NCI-H1930 (cell line): ENCODE measurements at places on chromosomes 11 and 22.
A peak's percentile ranks its signal among the peaks of the same experiment; 100 is the strongest.

DNA sequence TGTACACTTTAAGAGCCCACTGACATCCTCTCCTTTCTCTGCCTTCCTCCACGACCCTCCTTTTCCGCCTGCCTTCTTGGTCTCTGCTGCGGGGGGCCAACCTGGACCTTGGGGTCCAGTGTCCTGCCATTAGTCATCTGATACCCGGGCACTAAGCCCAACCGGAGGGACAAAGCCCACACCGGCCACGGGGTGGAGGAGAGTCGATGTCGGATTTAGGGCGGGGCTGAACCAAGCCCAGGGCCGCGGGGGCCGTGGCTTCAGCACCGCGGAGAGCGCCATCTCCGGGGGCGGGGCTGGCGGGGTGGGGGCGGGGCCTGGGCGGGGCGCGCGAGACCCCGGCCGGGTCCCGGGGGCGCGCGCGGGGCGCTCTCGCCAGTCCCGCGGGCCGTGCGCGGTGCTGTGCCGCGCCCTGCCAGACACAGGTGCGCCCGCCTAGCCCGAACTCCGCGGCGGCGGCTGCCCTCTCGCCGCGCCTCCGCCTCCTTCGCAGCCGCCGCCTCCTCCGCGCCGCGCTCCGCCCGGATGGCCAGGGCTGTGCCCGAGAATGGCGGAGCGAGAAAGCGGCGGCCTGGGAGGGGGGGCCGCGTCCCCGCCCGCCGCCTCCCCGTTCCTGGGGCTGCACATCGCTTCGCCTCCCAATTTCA lies at the start of gene MAPK8IP1:
MAPK8IP1 (plus strand) TSS at position 378 of the 647 bp plus-strand sequence; CDS start at position 548, 170 bp downstream.
- peak; percentile 73 for DNase-seq

GRCh38 chr22:50705851-50706351 lies 32.1 kb upstream of the ACR start:
- no peak for DNase-seq

DNA sequence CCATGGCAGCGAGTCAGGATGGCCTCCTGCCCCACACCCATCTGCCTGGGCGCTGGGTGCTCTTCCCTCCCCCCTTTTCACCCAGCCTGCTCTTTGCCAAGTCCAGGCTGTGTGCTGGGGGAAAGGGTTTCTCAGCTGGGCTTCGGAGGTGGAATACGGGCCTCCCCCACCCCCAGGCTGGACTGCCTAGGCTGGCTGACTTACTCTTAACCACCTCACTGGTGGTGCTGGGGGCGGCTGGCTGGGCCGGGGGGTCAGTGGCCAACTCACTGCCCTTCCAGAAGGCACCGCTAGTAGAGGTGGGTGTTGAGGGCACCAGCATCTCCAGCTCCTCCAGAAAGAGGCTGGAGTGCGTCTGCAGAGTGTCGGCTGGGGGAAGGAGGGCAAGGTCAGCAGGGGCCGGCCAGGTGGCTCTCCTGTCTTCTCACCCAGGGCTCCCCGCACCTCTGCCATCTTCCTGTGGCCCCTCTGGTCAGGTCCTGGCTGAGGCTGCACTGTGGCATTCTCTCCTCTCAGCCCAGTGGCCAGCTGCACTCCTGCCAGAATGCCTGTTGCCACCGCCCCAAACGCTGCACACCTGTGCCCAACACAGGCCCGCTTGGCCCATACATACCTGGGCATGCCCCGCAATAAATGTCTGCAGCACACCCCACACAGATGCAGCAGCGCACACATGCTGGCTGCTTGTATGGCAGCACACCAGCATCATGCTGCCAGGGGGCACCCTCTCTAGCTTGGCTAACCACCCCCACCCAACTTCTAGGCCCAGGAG lies 9.7 kb downstream of the PITPNM1 start:
- no peak for DNase-seq

GRCh38 chr11:76086743-76087635 lies 119.3 kb downstream of the WNT11 start:
- no peak for DNase-seq

- DNase-seq, result no peak
These were observed 14.3 kb downstream of the EIF3M start for GRCh38 chr11:32597921-32598320.

DNA sequence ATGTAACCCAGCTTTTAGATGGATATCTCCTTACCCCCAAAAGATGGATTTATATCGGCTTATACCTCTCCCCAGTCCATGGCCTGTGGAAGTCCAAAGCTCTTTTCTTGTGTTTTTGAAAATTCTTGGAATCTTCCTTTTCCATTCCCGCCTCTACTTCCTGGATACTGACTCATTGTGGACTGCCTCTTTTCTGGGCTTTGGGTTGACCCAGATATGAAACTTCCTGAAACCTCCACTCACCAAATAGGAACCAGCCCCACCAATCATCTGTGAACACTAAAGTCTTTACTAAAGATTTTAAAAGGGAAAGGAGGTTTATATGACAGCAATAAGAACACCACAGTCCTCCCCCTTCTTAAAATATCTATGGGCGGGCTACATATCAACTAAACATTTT lies 163.4 kb upstream of the SYN3 start:
- no peak for DNase-seq

DNA sequence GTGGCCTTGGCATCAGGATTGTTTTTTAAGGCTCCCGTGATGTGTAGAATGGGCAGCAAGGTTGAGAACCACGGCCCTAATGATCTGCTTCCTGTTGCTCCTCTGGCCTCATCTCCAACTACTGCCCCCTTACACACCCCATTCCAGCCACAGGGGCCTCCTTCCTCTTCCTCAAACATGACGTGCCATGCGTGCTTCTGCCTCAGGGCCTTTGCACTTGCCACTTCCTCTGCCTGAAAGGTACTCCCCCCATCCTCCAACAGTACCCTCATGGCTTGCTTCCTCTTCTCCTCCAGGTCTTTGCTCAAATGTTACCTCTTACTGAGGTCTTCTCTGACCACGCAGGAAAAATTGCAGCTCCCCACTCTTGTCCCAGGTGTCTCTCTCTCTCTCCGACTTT lies 93.9 kb upstream of the CSNK2A3 start:
- DNase-seq, result no peak

DNA sequence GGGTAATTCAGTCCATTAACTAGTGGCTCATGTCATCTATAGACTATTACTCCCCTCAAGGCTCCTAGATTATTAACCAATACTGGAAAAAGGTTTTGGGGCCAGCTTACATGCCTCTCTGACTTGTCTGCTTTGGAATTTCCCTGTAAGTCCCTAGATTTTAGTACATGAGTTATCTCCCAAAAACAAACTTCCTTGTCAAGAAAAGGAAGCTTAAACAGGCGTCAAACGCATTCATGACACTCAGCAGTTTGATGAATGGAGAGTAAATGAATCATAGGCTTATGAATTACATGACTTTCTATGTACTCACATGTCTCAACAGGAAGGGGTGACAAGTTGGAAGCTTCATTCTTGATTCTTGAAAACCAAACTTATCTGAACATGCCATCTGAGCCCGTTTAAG lies 70.8 kb downstream of the BLID start:
- no peak for DNase-seq

GRCh38 chr11:64787526-64788320 lies 9.4 kb upstream of the SF1 start:
- peak; percentile 21 for DNase-seq

GRCh38 chr11:924406-925157 lies 1.1 kb upstream of the AP2A2 start:
- DNase-seq, result no peak

- no peak for DNase-seq
These were observed 9.1 kb downstream of the PPP6R3 start for GRCh38 chr11:68469642-68470041.

DNA sequence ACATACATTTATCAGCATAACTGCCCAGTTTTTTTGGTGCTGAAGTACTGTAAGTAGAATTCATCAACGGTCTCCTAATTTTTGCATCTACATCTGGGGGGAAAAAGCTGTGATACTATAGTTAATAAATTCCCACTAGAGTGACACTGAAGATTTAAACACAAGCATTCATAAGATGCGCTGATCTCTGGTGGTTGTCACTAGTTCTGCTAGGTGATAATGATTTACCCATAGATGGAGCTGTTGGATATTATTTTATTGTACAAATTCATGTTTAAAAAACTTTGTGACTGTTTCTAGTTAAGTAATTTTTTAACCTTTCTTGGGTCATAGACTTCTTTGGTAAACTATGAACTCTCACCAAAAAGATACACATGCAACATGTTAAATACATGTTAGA lies 106.6 kb downstream of the EMSY start:
- no peak for DNase-seq

- no peak for DNase-seq
These were observed 2.1 kb upstream of the TTLL12 start for GRCh38 chr22:43188829-43189545.

DNA sequence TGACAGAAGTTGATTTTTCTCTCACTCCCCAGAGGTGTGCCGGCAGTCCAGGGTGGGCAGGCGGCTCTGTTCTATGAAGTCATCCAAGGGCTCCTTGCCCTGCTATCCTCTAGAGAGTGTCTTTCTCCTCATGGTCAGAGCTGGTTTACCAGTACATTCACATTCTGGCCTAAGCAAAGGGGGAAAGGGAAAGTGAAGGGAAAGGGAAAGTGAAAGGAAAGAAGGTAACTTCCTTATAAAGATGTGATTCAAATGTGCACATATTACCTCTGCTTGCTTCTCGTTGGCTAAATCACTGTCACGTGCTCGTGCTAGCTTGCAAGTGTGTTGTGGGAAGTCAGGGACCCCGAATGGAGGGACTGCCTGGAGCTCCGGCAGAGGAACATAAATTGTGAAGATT lies 2.9 kb upstream of the HTATIP2 start:
- DNase-seq, result no peak
